Stimulated activated memory B cell treated with anti-CD40 and anti-IgM and Interleukin-4, amounts not matched to agents 10 μg/mL and 1 μg/mL and 100 μg/mL, for 72 hours (primary cell): ENCODE measurements at places on chromosomes 3 and 15.

GRCh38 chr15:101256757-101257156 is 4.9 kb upstream of the CHSY1 start:
- ATAC-seq = no peak

- no peak for ATAC-seq
These were observed 6.0 kb downstream of the PLIN1 start for GRCh38 chr15:89673165-89673512.

DNA sequence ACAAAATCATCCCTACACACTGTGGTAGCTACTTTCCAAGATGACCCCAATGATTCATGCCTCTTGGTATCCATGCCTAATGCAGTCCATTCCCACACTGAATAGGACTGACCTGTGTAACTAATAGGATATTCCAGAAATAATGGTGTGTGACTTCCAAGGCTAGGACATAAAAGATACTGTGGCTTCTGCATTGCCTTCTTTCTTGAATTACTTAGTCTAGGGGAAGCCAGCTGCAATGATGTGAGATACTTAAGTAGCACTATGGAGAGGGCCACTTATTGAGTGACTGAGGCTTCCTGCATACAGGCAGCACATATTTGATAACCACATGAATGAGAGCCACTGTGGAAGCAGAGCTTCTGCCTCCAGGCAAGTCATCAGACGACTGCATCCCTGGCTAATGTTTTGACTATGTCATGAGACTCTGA is 50.1 kb downstream of the NR1I2 start:
- no peak for ATAC-seq

- ATAC-seq = no peak
These were observed 77.1 kb downstream of the DUT start for GRCh38 chr15:48408327-48408726.

GRCh38 chr15:55094136-55094535 is 102.6 kb downstream of the RSL24D1 start:
- no peak for ATAC-seq

DNA sequence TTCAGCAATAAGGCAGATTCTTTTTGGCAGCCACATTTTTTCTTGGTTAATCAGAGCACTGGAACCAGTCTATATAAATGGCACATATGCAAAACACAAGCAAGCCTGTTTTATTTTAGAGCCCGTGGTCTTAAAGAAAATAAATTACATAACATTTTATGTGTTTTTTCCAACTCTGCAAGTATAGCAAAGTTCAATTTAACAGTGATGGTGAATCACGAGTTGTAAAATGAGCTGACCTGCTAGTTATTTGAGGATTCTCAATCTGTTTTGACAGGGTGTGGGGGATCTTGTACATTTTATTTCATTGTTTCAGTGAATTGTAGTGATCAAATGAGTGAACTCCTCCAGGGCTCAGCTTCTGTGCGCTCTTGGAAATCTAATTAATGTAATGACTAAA is 2.7 kb downstream of the ARHGEF26 start:
- ATAC-seq = no peak

DNA sequence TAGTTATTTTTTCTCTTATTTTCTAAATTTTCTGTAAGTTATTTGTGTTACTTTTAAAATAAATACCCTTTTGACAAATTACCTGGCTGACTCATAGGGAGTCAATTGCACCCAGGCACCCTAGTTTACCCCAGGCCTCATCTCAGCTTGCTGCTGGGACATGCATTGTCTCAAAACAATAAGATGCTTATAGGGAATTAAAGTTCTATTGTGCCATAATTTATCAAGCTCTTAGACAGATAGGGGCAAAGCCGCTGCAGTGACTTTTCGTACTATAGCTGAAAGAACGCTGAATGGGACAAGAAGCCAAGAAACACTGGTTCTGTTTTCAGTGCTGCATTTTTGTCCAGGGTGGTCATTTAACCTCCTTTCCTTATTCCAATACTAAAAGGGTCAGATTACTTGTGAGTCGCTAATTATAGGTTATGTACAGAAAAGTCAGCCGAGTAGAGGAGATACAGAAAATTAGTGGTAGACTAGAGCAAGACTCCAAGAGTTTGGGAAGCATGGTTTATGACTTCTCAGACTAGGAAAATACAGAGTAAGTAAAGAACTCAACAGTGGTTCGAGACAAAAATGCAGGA is 50.3 kb downstream of the EXD1 start:
- ATAC-seq = no peak

- ATAC-seq = peak; percentile 79
These were observed 53.9 kb downstream of the RLBP1 start for GRCh38 chr15:89167267-89168176.

- ATAC-seq = no peak
These were observed 291.7 kb downstream of the SUCLG2 start for GRCh38 chr3:67362686-67363085.

DNA sequence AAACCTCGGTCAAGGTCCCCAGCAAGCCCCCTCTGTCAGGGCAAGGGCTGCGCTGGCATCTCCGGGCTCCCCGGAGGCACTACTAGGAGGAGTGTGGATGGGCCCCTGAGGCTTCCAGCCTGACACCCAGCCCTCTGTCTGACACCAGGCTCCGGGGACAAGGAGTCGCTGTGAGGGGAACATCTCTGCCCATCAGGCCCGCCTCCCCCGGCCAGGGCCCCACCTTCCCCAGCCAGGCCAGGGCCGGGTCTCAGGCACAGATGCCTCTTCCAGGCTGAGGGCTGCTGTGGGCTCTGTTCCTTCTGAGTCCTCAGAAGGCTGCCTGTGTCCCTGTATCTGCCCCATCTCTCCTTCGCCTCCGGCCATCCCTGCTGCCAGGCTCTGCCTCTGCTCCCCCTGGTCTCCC is 15.8 kb downstream of the CSPG4 start:
- ATAC-seq = no peak

GRCh38 chr3:173641696-173642095 is 244.2 kb downstream of the NLGN1 start:
- ATAC-seq = no peak

DNA sequence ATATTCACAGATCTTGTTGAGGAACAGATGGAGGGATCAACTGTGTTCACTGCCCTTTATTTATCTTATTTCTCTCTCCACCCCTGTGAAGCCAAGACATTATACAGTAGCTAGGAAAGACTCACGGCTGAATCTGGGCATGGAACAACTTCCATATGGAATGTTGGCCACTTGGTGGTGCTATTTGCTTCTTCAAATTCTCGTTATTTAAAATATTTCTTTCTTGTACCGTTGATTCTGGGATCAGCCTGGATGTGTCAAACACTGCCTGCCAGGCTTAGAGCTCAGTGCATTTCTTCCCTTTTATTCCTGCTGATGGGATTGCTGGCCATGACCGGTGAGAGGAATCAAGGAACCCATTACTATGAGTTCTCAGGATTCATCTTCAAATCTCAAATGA is 17.5 kb upstream of the GASK1A start:
- no peak for ATAC-seq

- ATAC-seq = no peak
These were observed 21.6 kb downstream of the CHRNA3 start for GRCh38 chr15:78599189-78599588.

DNA sequence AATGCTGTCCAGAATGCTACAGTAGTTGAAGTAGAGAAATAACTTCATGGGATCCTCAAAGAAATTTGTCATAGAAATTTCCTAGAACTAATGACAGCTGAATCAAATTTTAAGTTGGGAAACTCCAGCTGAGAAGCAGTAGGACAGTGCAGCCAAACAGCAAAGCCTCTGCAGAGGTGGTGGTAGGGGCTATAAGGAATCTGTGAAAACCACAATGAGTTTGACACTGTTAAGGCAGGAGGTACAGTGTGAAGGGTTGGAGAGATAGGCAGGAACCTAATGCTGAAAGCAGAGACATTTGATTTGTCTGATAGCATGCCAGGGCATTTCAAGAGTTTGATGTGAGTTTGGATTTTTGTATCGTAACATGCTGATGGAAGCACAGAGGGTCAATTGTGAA is 22.0 kb downstream of the ASTE1 start:
- no peak for ATAC-seq

DNA sequence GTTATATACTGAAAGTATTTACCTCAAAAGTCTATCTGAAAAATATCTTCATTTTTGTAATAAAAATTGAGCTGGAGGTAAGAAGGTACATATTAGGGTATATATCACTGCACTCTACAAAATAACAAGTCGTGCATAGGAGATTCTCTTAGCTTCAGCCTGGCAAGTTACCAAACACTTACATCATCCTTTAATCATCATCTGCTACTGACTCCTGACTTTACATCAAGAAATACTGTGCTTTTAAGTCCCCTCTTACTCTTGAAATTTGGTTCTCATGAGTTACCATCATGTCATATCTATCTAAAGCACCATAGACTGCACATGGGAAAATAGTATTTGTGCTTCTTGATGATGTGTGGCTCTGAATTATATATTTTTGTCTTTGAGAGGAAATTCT is 50.8 kb downstream of the LYSMD4 start:
- no peak for ATAC-seq

DNA sequence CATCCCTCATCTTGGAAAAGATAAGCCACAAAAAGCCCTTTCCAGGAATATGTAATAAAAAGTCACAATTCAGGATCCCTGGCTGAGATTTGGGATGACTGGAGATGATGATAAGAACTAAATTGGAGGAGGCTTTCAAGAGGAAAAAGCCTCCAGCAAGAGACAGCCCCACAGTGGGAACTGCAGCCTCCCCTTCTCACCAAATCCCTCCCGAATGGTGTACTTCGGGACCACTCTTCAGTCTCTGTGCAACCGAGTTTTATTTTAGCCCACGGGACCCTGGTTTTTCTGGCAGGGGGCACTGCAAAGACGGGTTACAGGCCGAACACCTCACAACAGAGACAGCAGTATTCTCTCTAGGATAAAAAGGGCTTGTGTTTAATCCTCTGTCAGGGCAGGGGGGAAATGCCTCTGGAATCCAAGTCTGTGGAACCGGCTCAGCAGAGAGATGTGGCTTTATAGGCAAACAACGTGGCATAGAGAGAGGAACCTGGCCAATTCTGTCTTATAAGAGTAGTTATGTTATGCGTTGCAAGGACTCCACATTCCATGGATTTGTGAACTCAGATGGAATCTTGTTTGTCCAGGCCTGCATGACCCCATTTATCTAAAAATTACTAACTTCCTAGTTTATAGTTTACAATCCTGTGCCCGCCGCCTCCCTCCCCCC is 1.2 kb upstream of the LMCD1 start:
- ATAC-seq = no peak

- no peak for ATAC-seq
These were observed 12.4 kb downstream of the PLS1 start for GRCh38 chr3:142608631-142609030.

- no peak for ATAC-seq
These were observed 1.5 kb upstream of the FBXL22 start for GRCh38 chr15:63595688-63596087.

DNA sequence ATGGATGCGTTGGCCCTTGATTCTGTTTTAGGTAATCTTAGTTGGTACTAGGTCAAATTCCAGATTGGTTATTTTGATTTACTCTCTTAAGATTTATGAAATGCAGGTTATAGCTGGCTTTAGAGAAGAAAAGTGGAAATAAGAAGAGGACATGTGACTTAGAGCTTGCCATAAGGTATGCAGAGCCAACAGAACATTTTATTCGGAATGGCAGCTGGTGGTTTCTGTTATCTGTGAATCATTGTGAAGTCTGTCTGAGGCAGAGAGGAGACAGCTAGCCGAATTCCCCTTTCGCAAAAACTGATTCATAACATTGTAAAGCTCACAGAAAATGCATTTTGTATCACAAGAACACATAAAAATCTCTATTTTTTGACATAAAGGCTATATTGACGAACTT is 82.1 kb downstream of the FILIP1L start:
- no peak for ATAC-seq

- no peak for ATAC-seq
These were observed 444.6 kb downstream of the GRM7 start for GRCh38 chr3:7305561-7305960.

- ATAC-seq = peak; percentile 69
These were observed 1.4 kb downstream of the CHL1 start for GRCh38 chr3:197828-198491.

- no peak for ATAC-seq
These were observed 32.2 kb downstream of the RORA start for GRCh38 chr15:61196711-61197586.

- ATAC-seq = no peak
These were observed 292.8 kb downstream of the MEX3B start for GRCh38 chr15:81752974-81753373.

DNA sequence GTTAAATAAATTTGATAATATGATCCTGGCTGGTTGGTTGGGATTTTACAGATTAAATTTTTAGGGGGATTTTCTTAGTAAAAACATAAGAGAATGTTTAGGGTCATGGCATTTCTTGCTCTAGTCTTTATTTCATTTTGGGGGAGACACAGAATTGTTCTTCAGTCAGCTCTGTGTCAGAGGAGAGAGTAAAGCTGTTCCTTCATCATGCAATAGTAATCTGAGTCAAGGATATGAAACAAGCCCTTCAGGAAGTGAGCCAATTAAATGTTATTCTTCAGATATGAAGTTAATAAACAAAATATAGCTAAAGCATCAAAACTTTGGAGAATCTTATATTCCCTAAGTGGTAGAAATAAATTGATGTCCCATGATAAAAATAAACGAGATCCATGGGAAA is 22.9 kb upstream of the SLC4A7 start:
- ATAC-seq = no peak

DNA sequence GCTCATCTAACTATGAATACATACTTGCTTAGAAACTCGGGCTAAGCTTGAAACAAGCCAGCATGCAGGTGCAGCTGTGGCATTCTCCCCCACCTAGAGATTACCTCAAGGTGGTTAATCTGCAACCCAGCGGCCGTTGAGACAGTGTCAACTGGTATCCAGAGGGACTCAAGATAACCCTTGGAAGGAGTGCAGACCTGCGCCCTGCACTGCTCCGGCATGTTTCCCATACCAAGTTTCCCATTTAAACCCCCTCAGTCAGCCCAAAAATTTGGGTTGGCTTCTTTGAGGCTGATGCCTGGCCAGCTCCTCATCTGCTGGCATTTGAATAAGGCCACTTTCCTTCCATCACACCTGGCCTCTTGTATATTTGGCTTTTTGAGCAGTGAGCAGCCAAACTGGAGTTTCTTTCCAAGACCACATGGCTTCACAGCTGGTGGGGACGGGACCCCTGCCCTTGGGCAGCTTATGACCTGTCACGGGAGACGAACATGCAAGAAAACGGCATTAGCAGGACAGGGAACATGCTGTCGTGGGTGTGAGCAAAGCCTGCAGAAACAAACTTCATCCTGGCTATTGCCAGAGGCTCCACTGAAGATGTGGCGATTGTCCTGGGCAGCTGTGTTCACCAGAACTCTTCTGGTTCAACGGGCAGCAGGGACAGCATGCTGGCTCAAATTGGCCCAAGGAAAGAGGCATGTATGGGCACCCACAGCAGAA is 98.2 kb downstream of the PLXNA1 start:
- no peak for ATAC-seq
